Stomach (tissue), 19 donors: ENCODE measurements at places on chromosomes 5 and 9.

DNA sequence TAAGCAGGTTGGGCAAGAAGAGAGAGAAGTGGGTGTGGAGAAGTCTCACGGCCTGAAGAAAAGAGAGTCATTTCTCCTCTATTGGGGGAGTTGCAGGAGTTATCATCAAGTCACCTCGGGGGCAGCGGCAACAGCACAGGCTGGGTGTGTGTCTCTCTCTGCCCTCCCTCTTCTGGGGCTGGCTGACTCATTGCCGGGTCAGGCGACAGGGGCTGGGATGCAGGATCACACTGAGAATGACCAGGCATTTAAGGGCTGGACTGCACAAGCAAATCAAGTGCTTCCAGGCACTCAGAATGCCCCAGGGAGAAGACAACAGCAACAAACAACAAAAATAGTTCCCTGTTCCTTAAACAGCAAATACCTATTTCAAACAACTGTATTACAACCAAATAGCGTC is 6.3 kb upstream of the EQTN start:
- peak; percentile 31 for DNase-seq
- no peak overlapping the region for H3K4me3 ChIP-seq
- no peaks in the 10 kb centered on the region for H3K27me3 ChIP-seq
- H3K36me3 ChIP-seq = no peaks in the 10 kb centered on the region
- no peaks in the 10 kb centered on the region for H3K4me1 ChIP-seq

DNA sequence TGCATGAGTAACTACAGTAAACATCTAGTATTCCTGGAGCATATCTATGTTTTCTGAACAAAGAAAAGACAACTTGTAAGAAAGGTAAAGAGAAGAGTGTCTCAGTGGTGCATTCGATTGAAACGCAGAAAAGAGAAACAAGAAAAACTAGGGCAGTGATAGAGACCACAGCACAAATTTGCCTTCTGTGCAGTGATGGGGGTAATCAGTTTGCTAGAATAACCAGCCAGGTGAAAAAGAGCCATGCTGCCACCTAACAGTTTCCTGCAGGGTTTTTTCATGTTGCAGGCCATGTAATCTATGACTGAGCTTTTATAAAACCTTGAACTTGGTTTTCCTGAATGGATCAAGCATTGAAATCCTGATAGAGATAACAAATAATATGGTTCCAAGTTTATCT is 198.4 kb upstream of the MEF2C start:
- no peak for DNase-seq
- H3K27ac ChIP-seq = no peak overlapping the region
- H3K27me3 ChIP-seq = no peaks in the 10 kb centered on the region
- H3K4me1 ChIP-seq = no peaks in the 10 kb centered on the region

GRCh38 chr5:40634154-40634553 is 45.6 kb upstream of the PTGER4 start:
- H3K27me3 ChIP-seq = no peaks in the 10 kb centered on the region
- H3K36me3 ChIP-seq = no peaks in the 10 kb centered on the region
- H3K27ac ChIP-seq = no peak overlapping the region
- no peak for DNase-seq
- no peak overlapping the region for H3K4me3 ChIP-seq

- no peak overlapping the region for H3K27ac ChIP-seq
- no peak for DNase-seq
- no peaks in the 10 kb centered on the region for H3K4me1 ChIP-seq
- no peak overlapping the region for H3K4me3 ChIP-seq
Observed at GRCh38 chr9:83385317-83385716, 152.9 kb downstream of the FRMD3 start.

GRCh38 chr9:33159777-33160127 is 7.4 kb downstream of the B4GALT1 start:
- H3K4me1 ChIP-seq = peaks cover 92% of the 10 kb centered on the region
- H3K27ac ChIP-seq = peak overlapping the region; percentile 97
- no peaks in the 10 kb centered on the region for H3K27me3 ChIP-seq
